BE2C (cell line): ENCODE measurements at places on chromosomes 7 and 10.

- DNase-seq = no peak
Measured at GRCh38 chr10:120105001-120105400, 212.5 kb downstream of the SEC23IP start.

DNA sequence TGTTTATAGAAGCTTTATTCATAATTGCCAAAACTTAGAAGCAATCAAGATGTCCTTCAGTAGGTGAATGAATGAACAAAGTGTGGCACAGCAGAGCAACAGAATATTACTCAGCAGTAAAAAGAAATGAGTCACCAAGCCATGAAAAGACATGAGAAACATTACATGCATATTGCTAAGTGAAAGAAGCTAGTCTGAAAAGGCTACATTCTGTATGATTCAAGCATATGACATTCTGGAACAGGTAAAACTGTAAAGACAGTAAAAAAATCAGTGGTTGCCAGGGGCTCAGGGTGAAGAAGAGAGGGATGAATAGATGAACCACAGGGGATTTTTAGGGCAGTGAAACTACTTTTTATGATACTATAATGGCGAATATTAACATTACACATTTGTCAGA lies 80.9 kb upstream of the APBB1IP start:
- DNase-seq = no peak

DNA sequence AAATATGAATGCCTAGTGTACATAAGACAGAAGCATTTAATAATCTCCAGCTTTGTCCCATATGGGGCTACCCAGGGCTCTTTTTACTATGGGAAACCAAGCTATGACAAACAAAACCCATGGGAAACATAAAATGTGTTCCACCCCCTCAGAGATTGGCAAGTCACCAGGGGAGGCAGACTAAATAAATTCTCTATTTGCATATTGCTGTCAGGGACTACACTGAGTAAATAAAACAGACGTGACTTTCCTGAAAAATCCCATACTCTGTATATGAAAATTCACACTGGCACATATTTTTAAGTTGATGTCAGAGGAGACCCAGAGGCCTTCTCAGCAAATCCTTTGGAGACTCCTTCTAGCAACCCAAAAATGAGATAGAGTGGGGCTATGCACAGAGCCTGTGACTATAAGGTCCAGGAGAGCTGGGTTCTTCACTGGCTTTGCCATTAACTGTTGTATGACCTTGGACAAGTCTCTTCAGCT lies 44.0 kb upstream of the HPSE2 start:
- DNase-seq = no peak

- no peak for DNase-seq
Measured at GRCh38 chr10:106942035-106942662, 222.4 kb downstream of the SORCS1 start.

- no peak for DNase-seq
Measured at GRCh38 chr7:143172354-143172753, 10.9 kb upstream of the TAS2R39 start.

DNA sequence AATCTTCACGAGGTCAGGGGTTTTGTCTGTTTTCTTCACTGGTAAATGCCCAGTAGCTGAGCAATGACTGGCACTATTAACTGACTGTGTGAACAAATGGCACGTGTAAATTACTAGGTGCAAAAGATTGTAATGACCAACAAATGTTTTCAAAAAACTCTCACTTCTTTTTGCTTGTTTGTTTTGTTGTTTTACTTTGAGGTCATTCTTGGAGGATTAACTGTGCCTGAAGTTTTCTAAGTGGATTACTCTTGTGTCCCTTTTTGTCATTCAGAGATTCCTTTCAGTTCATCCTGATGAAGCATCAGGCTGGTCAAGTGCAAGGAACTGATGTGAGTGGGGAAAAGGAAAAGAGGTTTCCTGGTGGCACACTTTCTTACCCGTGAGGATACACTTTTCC lies 74.4 kb upstream of the PPP1R3C start:
- DNase-seq = no peak

- DNase-seq = no peak
Measured at GRCh38 chr10:90977162-90977854, 56.4 kb upstream of the ANKRD1 start.

DNA sequence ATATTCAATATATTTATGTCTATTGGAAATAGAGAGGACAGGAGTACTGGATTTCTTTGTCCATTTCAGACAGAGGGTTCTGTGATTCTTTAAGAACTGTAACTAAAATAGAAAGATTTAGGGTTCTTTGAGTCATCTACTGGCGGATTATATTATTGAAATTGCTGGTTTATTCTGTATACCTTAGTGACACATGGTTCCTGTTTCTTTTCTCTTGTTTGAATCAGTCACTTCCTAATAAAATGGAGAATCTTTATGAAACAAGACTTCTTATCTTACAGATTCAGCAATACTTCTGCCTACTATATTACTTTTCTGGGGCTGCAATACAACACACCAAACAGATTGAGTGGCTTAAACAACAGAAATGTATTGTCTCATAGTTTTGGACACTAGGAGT lies 20.8 kb upstream of the ZNF800 start:
- DNase-seq = no peak

GRCh38 chr7:40965774-40966173 lies 737.1 kb downstream of the INHBA start:
- DNase-seq = no peak

DNA sequence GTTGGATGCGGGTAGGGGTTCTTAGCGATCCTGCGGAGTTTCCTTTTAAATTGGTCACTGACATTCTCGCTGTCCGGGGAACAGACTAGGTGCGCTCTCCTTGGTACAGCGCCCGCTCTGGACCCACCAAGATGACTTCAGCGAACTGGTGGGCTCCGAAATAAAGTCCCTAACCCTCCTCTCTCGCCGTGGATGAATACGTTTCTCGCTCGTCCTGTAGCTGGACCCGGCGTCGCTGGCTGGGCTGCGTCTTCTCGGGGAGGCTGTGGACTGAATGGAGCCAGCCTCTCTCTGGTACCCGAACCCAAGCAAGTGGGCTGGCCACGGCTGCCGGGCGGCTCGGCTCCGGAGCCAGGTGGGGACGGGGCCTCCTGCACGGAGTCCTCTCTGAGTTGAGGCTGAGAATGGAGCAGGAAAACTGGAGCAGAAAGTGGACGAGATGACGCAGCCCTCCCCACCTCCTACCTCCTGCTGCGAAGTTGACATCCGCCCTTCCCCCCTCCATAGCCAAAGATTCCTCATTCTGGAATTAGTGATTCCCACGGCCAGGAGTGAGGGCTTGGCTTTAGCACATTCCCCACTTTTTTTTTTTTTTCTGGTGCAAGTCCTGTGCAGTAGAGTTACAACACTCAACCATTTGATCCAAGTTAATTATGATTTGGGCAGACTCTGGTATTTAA lies 1.5 kb downstream of the UNC5B start:
- DNase-seq = peak; percentile 31

DNA sequence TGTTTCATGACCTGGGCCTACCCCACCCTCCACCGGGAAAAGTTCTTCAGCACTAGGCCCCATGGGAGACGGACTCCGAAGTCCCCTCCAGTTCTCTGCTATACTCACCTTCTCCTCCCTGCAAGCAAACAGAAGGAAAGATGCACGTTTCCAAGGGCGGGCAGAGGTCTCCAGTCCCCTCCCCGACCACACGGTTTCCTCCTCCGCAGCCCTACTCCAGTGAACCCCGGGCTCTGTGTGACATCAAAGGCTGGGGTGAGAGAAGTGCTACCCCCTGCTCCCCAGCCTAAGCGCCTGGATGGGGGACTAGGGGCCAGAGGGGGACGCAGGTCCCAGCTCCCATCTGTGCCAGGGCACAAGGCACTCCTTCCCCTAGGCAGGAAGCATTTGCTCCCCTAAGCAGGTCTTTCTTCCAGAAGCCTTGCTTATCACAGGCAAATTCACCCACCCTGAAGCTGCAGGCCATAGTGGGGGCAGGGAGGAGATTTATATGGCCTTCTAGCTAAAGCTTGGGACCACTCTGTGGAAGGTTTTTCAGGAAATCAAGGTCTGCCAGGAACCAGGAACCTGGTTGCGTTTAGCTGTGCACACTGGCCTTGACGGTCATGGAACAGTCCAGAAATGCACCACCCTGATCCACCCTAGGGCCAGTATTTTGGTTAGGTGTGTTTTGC lies 52.8 kb downstream of the ASB13 start:
- no peak for DNase-seq

GRCh38 chr7:86991093-86991769 lies 68.2 kb downstream of the ELAPOR2 start:
- DNase-seq = no peak

DNA sequence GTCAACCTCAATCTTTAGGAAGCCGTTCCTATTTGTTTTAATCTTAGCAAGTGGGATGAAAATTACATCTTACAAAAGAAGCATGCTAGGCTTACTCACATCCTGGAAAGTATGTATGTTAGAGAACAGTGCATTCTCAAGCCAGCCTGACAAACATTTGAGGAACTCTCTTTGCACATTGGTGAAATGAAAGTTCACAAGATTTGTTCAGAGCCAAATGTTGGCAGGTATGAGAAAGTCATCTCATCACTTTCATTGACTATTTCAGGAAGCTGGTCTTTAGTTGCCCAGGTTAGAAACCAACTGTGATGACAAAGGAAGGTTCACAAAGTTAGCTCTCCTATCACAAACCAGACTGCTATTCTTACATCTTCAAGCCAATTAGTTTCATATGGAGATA lies 57.1 kb downstream of the ABCB1 start:
- no peak for DNase-seq

GRCh38 chr10:71649631-71650030 lies 69.9 kb downstream of the C10orf105 start:
- no peak for DNase-seq

- DNase-seq = peak; percentile 65
Measured at GRCh38 chr7:74269757-74270277, 15.6 kb upstream of the RFC2 start.

DNA sequence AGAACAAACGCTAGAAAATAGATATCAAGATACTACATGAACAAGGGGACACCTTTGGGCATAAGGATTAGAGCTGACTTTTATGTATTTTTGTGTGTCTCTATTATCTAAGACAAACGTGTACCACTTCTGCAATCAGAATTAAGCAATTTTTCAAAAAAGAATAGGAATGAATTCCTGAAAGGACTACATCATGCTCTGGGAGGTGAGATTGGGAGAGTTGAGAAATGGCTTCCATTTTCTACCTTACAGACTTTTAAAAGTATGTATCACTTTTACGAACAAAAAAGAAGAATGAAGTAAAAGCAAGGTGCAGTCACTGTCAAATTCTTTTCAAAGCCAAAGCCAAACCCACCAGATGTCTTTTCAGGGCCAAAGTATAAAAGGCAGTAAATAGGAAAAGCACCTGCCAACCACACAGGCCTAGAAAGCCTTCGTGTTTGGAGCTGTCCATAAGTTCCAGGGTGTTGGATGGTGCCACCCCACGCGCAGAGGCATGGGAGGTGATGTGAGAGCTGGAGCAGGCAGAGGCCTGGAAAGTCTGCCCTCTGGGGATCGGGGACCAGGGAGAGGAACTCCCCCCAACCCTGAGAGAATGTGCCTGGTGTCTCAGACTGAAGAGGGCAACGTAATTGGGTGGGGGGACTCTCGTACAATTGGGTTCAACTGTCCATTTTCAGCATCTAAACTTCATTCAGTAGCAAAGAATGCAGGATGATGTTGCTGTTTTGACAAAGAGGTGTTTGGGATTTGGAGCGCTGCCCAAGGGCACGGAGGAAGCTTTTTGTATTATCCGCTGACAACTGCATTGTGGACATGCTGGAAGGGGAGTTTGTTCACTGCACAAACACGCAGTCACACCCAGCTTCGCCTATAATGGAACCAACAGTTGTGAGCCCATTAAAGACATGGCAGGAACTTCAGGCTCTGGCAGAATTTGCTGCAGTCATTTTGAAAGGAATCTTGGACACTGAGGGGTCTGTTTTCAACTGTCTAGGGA lies 17.6 kb upstream of the CTBP2 start:
- DNase-seq = no peak

- no peak for DNase-seq
Measured at GRCh38 chr10:131825150-131825848, 75.5 kb upstream of the PPP2R2D start.

DNA sequence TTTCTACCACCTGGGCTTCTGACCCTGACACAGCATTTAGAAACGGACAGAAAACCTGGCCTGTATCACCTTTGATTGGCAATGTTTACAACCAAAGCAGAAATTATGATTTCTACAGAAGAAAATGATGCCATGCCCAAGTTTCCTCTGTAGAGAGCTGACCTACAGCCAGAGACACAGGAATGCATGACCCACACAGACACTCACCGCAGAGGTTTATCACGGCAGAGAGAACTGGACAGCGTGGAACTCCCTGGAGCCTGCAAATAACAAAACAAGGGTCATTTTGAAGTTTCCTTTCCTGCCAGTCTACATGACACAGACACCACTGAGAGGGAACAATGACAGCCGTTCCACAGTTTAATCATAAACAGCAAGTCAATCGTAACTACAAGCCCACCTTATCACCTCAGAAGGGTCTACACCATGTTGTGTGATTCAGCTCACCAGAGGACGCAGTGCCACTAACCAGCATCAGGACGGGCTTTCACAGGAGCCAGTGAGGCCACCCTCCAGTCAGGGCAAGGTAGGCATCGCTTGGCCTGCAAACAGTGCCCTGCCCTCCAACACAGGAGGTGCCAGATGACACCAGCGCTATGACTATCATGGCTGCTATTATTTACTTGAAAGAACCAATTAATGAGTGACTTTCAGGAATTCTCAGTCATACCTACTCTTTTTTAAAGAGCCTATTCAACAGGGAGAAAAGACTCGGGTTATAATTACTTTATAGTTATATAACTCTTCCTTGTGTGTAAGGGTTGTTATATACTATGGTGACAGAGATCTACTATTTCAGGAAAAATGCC lies 139.9 kb downstream of the TNS3 start:
- DNase-seq = no peak

- DNase-seq = peak; percentile 11
Measured at GRCh38 chr7:30027065-30027456, 559 bp upstream of the FKBP14 start.

- no peak for DNase-seq
Measured at GRCh38 chr7:84720456-84721097, 466.3 kb downstream of the SEMA3D start.

DNA sequence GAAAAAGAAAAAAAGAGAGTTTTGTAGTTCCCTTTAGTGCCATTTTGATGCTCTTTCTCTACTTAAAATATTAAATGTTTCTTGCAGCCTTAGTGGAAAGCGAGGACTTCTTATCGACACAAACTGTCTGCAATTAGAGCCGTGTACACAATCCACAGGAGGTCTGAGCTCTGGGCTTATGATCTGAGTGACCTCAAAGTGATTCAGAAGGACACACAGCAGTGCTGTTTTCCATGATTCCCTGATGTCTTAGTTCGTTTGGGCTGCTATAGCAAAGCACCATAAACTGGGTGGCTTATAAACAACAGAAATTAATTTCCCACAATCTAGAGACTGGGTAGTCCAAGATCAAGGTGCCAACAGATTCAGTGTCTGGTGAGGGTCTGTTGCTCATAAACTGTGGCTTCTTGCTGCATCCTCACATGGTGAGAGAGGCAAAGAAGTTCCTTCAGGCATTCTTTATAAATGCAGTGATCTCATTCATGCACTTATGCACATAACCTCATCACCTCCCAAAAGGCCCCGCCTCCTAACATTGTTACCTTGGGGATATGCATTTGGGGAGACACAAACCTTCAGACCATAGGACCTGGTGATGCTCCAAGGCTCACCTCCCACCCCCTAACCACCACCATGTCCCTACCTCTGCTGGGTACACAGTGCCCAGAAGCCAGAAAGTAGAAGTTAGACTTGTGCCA lies 204.5 kb upstream of the GHITM start:
- no peak for DNase-seq

- DNase-seq = no peak
Measured at GRCh38 chr7:84022684-84023308, 171.8 kb downstream of the SEMA3A start.

GRCh38 chr7:70720191-70720873 lies 411.6 kb upstream of the GALNT17 start:
- DNase-seq = no peak
